HCT116 (cell line): ENCODE measurements at places on chromosomes 1 and 21. TPM values are rescaled to one million over a fixed set of nuclear protein-coding genes. Genes with fewer than 3 reads are reported as not detected.

DNA sequence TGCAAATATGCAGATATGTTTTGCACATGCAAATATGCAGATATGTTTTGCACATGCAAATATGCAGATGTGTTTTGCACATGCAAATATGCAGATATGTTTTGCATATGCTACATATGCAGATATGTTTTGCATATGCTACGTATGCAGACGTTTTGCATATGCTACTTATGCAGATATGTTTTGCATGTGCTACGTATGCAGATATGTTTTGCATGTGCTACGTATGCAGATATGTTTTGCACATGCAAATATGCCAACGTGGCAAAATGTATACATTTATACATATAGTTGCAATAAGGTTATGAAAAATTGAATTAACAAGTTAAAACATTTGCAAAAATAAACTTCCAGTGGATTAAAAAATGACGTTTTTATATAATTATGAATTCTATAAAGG lies 30.8 kb upstream of the TP53BP2 start:
- no peak for DNase-seq

- peak; percentile 33 for DNase-seq
Observed at GRCh38 chr1:209190591-209191261, 392.8 kb upstream of the CAMK1G start.

- no peak for DNase-seq
Observed at GRCh38 chr1:225870911-225871310, 11.3 kb downstream of the TMEM63A start.

DNA sequence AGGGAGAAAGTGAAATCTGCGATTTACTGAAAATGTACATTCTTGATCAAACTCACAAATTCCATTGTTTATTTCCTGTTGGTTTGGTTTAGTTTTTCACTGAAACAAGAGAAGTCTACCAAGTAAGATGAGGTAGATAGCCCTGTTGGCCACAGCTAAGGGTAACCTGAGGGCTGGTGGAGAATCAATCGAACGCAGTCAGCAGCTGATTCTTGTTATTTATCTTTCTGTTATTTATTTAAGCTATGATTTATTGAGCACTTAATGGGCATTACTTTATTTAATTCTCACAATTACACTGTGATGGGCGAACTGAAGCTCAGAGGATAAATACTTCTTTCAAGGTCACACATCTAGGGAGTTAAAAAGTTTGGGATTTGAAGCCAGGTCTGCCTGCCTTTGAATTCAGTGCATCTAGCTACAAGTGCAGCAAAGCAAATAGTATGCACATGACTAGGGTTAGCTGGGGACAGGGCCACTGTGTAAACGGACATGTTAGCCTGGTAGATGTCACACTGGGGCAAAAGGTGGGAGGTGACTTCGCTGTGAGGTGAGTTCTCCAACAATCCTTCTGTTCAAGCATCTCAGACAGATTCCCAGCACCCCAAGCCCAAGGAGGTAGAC lies 106.5 kb upstream of the GADD45A start:
- DNase-seq, result no peak

DNA sequence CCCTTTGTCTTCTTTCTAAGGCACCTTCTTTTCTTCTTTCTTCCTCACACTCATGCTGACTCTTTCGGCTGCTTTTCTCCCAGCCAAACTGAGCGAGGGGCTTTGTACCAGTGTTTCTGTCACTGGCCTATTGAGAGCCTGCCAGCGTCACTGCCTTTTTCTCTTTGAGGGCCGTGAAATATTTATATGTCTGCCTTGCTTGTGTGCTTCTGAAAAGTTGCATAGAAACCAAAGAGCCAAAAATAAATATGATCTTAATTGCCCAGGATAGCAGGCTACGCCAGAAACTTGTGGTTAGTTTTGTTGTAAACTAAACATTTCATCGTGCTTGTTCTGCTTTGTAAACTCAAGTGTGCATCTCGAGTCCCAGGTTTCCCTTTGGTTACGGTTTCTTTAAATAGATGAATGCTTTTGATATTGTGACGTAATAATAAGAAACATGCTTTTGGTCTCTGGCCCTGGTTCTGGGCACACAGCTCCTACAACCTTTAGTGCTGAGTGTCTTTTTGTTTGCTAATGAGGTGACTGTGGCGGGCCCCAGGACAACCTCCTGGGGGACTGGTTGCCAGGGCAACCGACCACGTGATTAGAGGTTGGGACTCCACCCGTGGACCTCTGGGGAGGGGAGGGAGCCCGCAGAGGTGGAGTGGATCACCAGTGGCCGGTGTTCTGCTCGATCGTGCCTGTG lies 10.8 kb downstream of the SLC37A1 start:
- DNase-seq, result no peak

- no peak for DNase-seq
Observed at GRCh38 chr1:26771285-26771642, 16.5 kb upstream of the PIGV start.

DNA sequence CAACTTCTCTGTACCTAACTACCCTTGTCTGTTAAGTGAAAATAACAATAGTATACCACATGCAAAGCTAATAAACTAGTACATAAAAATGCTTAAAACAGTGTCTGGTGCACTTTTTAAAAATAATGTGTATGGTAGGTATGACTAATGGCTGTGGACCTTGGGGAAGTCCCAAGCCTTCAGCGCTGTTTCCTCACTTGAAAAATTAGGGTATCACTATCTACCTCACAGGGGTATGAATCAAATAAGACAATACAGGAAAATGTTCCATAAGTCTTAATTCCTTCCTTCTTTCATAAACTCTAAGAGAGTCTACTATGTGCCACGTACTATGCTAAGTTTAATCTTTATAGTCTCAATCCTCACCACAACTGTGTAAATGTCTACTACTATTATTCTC lies 32.0 kb downstream of the EGLN1 start:
- DNase-seq, result no peak

DNA sequence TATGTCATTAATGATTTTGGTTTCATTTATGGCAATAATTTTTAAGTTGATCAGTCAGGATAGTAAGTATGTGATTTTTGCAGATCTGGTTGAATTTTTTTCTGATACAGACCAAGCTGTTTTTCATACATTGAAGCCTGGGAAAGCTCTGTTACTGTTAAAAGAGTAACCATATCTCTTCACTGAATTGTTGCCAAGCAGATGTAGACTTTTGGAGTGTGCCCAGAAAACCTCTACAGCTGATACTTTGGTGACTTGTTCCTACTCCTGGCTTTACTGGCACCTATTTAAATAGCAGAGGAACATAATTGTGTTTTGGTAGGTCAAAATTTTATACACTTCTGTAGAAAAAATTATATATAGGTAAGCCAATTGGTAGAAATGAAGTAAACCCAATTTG lies 49.4 kb downstream of the NFIA start:
- no peak for DNase-seq

GRCh38 chr1:53115403-53116306 lies 26.8 kb downstream of the SLC1A7 start:
- DNase-seq, result no peak

DNA sequence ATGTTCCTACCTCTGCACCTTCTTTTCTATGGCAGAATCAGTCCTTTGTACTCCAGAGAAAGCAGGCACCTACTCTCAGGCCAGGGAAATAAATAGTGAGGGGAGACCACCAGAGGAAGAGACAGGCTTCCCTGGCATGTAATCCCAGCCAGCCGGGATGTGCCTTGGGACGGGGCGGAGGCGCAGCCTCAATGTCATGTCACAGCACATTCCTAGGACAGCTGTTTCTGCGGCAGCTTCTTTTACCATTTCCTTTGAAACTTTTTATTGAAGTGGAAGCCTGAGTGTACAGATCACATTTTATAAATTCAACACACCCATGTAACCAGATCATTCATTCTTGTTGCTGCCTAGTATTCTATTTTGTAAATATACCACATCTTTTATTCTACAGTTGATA lies 67.9 kb upstream of the ZNF326 start:
- DNase-seq, result no peak

- DNase-seq, result peak; percentile 28
Observed at GRCh38 chr1:158035976-158036583, 42.6 kb downstream of the KIRREL1 start.

DNA sequence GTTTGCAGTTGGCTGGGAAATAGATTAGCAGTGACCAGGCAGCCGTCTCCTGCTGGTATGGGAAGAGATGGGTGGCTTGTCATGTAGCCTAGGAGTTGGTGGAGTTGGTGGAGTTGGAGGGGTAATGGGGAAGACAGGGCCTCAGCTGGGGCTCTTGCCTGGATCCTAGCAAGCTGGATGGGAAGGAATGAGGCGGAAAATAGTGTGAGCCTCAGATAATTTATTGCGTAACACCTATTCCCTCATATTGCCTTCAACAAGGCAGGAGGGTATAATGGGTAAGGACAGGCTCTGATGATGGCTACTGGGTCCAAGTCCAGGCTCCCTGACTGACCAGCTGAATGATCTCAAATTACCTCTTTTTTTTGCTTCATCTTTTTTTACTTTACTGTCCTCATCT lies 12.6 kb downstream of the MAP7D1 start:
- DNase-seq, result no peak

DNA sequence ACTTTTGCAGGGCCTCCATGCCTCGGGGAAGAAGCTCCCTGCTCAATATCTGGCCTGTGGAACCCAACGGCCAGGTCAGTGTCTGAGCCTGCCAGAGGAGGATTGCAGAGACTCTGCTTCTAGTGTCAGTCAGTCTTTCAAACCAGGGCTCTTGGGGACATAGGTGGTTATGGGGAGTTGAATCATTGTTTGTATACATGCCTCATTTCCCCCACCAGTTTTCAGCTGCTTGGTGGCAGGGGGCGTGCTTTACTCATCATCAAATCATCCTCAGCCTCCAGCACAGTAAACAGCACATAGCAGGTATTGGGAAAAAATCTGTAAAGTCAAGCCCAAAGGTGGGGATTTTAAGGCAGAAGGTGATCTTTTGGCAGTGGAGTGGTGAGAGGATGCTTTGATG lies 17.4 kb upstream of the FAM89A start:
- no peak for DNase-seq

DNA sequence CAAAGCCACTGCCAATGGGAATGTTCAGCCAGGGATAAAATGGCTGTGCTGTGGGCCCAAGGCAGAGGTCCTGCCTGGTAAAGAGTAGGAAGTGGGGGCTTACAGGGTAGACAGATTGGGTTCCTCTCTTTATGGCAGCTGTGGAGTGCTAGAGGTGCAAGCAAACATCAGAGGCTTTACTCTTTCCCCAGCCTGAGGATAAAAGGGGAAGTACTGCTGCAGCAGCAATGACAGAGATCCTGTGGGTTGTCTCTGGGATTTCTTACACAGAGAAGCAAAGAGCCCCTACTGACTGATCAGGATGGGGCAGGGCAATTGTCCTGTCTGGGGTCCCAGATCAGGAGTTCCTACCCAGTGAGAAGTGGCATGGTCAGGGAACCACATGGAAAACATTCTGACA lies 54.2 kb downstream of the DRAM2 start:
- no peak for DNase-seq

- DNase-seq, result no peak
Observed at GRCh38 chr1:186681121-186681520, 898 bp upstream of the PTGS2 start.

DNA sequence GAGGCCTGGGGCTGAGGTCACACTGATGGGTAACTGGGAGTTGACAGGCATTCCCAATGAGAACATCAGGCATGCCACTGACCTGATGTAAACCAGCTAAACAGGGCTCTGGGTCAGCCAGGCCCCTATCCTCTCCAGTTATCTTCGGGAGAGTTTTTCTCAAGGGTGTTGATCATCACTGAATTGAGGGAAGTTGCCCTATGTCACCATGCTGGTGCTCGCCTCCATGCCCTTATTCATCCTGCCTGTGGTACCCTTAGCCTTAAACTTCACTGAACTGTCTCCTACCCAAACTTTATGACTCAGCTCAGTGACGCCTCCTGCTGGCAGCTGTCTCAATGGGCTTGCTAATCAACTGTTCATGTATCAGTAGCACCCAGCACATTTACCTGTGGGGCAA lies 80.7 kb upstream of the TNR start:
- no peak for DNase-seq

DNA sequence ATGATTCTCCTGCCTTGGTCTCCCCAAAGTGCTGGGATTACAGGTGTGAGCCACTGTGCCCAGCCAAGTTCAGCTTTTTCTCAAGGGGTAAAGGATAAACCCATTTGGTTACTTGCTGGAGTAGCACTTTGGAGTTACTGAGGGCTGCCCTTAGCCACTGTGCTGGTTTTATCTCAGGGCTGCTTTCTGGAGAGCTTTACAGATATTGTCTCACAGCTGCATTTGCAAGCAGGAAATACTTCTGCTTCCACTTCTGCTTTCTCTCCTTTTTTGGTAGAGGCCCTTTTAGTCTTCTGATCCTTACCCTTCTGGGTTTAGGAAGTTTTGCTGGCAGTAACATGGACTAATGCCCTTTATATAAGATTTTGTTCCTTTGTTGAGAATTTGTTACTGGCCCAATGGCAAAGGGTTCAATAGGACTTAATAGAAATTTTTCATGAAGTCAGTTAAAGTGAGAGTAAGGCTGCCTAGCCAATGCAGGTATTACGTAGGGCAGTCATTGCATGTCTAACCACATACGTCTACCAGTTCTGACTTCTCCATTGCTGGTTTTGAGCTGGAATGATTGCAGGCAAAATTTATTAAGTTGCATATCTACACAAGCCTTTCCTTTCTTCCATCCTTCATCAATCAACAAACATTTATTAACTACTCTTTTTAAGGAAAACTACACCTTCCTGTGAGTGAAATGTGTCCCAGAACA lies 24.4 kb downstream of the CAP1 start:
- no peak for DNase-seq

- no peak for DNase-seq
Observed at GRCh38 chr1:51282605-51283004, 46.5 kb downstream of the RNF11 start.

DNA sequence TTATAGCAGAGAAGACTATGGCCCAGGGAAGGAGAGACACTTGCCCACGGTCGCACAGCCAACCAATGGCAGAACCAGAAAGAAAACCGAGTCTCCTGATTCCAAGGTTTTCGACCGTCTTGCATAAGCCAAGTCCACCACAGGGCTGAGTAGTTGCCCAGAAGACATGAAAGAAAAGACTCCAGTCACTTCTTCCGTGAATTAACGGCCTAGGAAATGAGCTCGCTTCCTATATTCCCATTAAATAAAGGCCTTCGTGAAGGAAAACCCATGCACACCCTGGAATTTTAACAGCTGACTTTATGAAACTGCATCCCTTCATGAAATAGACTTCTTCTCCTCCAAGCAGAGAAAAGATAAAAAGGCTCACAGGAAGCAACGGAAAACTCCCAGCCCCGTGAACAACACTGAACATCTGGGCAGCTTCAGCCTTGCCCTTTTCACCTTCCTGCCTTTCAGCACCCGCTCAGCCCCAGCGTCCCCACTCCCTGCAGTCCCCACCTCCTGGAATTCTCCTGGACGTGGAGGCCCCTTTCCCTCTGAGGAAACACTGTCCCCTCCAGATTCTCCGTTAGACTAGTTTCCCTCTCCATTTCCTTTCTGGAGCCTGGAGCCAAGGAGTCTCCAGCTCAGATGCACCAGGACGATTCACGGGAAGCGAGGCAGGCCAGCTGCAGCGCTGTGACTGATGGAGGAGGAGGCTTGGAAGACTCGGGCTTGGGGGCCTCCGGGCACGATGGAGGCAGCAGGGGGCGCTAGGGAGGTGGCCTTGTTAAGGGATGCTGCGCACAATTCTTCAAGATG lies 2.7 kb upstream of the MYOC start:
- DNase-seq, result peak; percentile 18

The RNU1-2 gene
- total RNA-seq, result 1,685 TPM

The AGRN gene
- total RNA-seq, result 134 TPM

The KPRP gene
- not detected for total RNA-seq

The LYSMD1 gene
- 5.0 TPM for total RNA-seq

The RIPK4 gene
- total RNA-seq, result 9.9 TPM

The NHLH1 gene
- total RNA-seq, result 0.12 TPM

The AIM2 gene
- not detected for total RNA-seq

The CFHR1 gene
- 0.34 TPM for total RNA-seq

The GBP3 gene
- 1.2 TPM for total RNA-seq

The MYCL gene
- 10.0 TPM for total RNA-seq

The NCF2 gene
- 0.25 TPM for total RNA-seq

The ACBD6 gene
- total RNA-seq, result 43.2 TPM
